Fibroblast of skin of back (primary cell): ENCODE measurements at places on chromosomes 1 and 21.

GRCh38 chr1:70318191-70318590 is 36.3 kb downstream of the ANKRD13C start:
- DNase-seq = no peak

- DNase-seq = no peak
Measured at GRCh38 chr1:175755516-175756070, 12.2 kb upstream of the TNR start.

DNA sequence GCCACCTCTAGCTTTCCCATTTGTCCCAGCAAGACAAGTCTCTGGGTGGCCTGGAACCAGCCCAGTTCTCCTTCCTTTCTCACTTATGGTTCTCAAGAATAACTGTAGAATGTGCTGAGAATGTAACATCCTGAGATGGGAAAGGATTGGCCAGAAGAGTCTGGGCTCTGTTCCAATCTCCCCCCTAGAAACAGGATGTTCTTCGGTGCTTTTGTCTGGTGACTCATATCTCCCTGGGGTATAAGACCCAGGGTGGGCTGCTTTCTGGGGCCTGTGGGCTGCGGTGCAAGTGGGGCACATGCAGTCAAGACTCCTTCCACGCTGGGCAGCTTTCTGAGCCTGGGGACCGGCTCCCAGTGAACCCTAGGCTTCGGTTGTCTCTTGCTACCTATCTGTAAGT is 251.2 kb upstream of the POU3F1 start:
- DNase-seq = peak; percentile 70

DNA sequence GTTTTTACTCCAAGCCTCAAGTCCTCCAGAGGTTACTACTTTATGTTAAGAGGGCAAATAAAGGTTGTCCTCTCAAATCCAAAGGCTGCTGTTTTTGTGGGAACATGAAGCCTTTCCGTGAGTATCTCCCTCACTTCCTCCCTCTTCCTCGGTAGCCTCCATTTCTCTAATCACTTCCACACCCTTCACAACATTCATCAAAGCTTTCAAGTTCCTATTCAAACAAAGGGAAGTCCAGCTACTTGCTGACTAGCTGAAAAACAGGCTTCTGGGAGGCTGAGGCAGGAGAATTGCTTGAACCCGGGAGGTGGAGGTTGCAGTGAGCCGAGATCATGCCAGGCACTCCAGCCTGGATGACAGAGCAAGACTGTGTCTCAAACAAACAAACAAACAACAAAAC is 6.6 kb upstream of the CD48 start:
- no peak for DNase-seq

GRCh38 chr1:244056577-244056976 is 5.5 kb downstream of the ZBTB18 start:
- no peak for DNase-seq

GRCh38 chr1:112320058-112320457 is 76.0 kb upstream of the CTTNBP2NL start:
- DNase-seq = no peak

DNA sequence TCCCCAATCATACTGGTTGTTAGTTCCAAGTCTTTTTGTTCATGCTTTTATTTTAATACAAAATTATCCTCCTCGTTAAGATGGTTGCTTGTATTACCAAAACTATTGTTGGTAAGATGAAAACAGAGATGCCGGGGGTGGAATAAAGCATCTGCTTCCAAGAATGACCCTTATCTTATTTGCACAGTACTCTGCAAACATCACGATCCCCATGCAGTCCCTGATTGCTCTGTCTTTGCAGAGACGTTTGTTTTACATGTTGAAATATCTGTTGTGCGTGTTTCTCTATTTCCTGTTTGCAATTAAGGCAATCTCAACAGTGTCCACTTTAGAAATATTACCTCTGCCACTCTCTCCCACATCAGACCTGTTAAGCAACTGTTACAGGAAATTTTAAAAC is 141.3 kb upstream of the NCAM2 start:
- DNase-seq = no peak

DNA sequence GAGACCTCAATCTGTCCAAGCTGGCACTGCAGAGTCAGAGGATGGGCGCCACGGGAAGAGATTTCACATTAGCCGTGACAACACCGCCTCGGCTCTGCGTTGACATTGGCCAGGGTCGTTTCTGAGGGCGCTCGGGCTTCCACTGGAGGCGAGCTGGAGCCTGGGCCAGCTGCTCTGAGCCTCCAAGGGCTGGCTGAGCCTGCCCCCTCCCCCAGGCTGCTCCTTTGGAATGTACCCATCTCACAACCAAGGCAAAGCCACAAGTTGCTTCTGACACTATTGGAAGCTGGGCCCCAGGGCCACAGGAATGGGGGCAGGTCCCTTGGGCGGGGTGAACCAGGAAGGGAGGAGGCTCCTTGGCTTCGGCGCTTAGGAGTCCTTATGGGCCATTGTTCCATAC is 12.7 kb downstream of the GPR3 start:
- DNase-seq = peak; percentile 86
